ENCODE measurements at places on chromosomes 1 and 21.

DNA sequence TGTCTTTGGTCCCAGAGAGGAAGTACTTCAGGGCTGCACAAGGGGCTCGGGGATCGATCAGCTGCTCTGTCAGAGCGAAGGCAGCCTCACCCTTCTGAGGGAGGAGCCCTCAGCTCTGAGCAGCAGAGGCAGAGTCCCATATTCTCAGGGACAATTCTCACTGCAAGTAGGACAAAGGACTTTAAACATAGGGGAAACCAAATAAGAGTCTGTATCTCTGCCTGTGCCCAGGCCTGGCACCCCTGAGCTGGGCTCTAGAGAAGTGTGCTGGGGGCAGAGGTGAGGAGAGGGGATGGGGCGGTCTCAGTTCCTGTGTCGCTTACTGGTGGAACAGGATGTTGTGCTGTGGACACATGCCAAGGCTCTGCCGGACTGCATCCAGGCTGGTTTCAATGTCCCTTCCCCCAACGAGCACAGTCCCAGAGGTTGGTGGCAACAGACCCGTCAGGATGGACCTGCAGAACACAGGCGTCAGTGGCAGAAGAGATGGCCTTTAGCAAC, 76.6 kb downstream of the ABCA4 start:
- no peaks in the 10 kb centered on the region for H3K36me3 ChIP-seq
- no peak overlapping the region for H3K27ac ChIP-seq
- no peaks in the 10 kb centered on the region for H3K27me3 ChIP-seq

- H3K27ac ChIP-seq: no peak overlapping the region
- H3K36me3 ChIP-seq: no peaks in the 10 kb centered on the region
- H3K27me3 ChIP-seq: peaks cover 20% of the 10 kb centered on the region
Measured at GRCh38 chr1:201310251-201310985, 27.1 kb downstream of the PKP1 start.

- H3K4me3 ChIP-seq: no peak overlapping the region
- H3K27me3 ChIP-seq: no peaks in the 10 kb centered on the region
- H3K4me1 ChIP-seq: no peaks in the 10 kb centered on the region
- peaks cover 3% of the 10 kb centered on the region for H3K36me3 ChIP-seq
Measured at GRCh38 chr1:214632091-214632490, 29.1 kb downstream of the CENPF start.

- H3K4me1 ChIP-seq: no peaks in the 10 kb centered on the region
- no peak overlapping the region for H3K27ac ChIP-seq
- no peak overlapping the region for H3K4me3 ChIP-seq
- H3K27me3 ChIP-seq: no peaks in the 10 kb centered on the region
- H3K36me3 ChIP-seq: no peaks in the 10 kb centered on the region
Measured at GRCh38 chr1:27940297-27940696, 5.5 kb downstream of the SMPDL3B start.

DNA sequence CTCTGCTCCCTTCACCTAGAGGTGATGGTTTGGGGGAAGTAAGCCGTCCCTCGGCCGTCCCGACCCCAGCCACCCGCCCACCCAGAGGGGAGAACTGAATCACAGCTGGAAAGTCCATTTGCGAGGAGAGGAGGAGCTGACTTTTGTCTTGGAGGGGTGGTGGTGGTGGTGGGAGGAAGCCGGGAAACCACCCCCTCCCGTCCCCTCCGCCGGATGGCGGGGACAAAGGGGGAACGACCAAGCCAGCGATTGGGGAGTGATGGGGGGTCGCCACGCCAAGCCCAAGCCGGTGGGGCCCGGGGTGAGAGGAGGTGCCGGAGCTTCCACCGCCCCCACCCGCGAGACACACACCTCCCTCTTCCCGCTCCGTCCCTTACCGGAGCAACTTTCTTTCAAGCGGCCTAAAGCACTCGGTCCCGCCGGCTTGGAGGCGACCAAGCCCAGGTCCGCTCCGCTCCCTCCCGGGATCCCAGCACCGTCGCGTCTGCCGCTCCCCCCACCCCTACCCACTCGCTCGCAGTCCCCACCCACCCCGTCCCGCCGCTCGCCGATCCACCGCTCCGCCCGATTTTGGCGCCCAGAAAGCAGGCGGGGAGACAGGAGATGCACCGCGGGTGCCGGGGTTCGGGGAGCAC, 540 bp downstream of the ARHGEF2 start:
- peaks cover 14% of the 10 kb centered on the region for H3K36me3 ChIP-seq
- H3K27ac ChIP-seq: peak overlapping the region; percentile 87
- DNase-seq: no peak
- peaks cover 81% of the 10 kb centered on the region for H3K4me1 ChIP-seq
- H3K4me3 ChIP-seq: peak overlapping the region; percentile 79
- H3K27me3 ChIP-seq: no peaks in the 10 kb centered on the region

- H3K4me3 ChIP-seq: no peak overlapping the region
- peaks cover 8% of the 10 kb centered on the region for H3K4me1 ChIP-seq
- H3K27ac ChIP-seq: no peak overlapping the region
Measured at GRCh38 chr1:66282343-66282852, 251.6 kb upstream of the SGIP1 start.

DNA sequence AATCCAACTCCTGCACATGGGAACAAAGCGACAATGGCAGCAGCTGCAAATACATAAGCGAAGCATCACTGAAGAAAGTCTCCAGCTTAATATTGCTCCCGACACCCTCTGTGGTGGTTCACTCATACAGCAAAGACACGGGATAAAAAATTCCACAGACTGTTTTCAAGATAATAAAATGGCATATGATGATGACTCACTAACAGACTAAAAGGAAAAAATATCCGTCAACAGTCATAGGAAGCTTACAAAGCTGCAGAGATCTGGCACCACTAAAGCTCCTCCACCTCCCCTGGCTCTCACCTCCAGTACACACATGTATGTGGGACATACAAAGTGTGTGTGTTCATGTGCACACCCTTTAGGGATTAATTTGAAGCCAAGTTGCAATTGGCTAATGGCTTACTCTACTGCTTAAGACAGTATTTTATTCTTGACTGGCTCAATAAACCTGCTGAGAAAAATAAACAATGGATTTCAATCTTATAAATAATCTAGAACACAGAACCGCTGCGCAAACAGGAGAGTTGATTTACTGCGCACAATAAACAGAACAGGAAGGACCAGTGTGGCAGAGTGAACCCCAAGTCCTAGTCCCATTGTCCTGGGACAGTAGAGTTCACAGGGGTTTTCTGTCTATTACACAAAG, 94.4 kb downstream of the SLC45A1 start:
- DNase-seq: peak; percentile 44
- no peak overlapping the region for H3K4me3 ChIP-seq
- H3K27me3 ChIP-seq: no peaks in the 10 kb centered on the region

- no peaks in the 10 kb centered on the region for H3K4me1 ChIP-seq
- no peak overlapping the region for H3K4me3 ChIP-seq
- no peaks in the 10 kb centered on the region for H3K27me3 ChIP-seq
- DNase-seq: peak; percentile 34
Measured at GRCh38 chr1:12407050-12407961, 177.5 kb downstream of the VPS13D start.

Measured in common myeloid progenitor, CD34-positive (primary cell).